ENCODE measurements at places on chromosomes 13 and 19. TPM values are rescaled to one million over a fixed set of nuclear protein-coding genes. Genes with fewer than 3 reads are reported as not detected.

GRCh38 chr13:19795956-19796355 lies 13.2 kb upstream of the PSPC1 start:
- peaks cover 2% of the 10 kb centered on the region for H3K4me1 ChIP-seq
- no peak overlapping the region for H3K4me3 ChIP-seq
- H3K27me3 ChIP-seq = no peaks in the 10 kb centered on the region
- DNase-seq = no peak
- no peaks in the 10 kb centered on the region for H3K36me3 ChIP-seq

DNA sequence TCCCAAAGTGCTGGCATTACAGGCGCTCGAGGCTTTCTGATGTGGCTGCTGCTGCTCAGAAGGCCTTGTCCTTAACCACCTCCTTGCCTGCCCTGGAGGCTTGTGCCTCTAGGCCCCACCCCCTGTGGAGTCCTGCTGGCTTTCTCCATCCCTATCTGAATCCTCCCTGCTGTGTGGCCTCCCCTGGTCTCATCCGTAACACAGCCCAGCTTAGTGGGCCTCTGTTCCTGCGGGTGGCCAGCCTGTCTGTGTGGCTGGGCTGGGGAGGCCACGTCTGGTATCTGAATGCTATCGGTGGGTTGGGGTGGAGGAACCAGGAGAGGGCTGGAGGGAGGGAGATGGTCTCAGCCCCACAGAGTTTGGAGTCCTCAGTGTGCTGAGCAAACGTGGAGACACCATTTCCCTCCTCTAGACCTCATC lies 4.7 kb downstream of the RPL28 start:
- H3K36me3 ChIP-seq = peaks cover 40% of the 10 kb centered on the region
- no peak overlapping the region for H3K4me3 ChIP-seq
- H3K4me1 ChIP-seq = peaks cover 4% of the 10 kb centered on the region
- no peaks in the 10 kb centered on the region for H3K27me3 ChIP-seq

DNA sequence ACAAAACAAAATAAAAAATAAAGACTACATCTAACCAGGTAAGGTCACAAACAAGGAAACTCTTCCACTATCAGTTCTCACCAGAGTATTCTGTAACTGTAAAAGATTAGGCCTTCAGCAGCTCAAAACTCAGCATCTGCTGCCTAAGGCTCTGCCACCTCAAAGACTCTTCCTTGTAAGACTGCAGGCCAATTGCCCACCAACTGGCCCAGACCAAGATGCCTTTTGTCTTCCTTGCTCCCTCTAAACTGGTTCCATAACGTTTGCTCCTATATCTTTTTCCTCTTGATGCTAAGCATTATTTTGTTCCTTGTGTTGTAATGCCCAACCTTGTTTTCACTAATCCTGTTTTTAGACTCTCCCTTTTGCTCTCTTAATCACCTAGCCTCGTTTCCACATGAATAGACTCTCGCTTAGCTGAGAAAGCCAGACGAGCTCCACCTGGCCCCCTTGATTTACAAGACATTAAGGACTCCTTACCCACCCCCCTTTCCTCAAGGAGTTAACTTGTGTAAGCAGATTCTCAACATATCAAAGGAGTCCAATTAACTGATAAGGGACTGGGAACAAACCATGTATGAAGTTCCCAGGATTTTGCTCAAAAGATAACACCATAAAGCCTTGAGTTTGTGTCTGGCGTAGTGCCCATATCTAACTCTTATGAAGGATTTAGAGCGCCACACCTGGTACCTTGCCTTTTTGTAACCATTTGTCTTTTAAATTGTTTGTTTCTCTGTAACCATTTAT lies 1.5 kb downstream of the ZNF814 start:
- peaks cover 43% of the 10 kb centered on the region for H3K36me3 ChIP-seq
- 0 out of 2 replicates have a peak, but pooled peaks cover 3% of the 10 kb centered on the region for H3K4me1 ChIP-seq
- peak overlapping the region; percentile 95 for H3K4me3 ChIP-seq

DNA sequence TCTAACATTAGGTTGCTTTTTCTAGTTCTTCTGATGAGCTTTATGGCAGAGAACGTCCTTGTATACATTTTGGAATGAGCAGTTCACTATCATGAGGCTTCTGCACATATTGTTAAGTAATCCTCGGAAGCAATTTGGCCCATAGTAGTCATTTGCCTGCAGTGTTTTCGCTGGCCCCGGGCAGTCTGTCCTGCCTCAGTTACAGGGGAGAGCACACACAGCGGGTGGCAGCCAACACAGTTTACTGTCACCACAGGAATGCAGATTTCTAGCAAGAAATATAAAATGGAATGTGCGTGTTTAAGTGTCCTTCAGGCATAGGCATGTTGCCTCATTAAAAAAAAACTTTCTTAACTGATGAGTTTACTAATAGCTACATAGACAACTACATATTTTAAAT lies 71.5 kb upstream of the GJB6 start:
- H3K36me3 ChIP-seq = no peaks in the 10 kb centered on the region
- no peaks in the 10 kb centered on the region for H3K27me3 ChIP-seq
- H3K27ac ChIP-seq = no peak overlapping the region
- no peaks in the 10 kb centered on the region for H3K4me1 ChIP-seq
- no peak overlapping the region for H3K4me3 ChIP-seq

- DNase-seq = no peak
- H3K4me1 ChIP-seq = no peaks in the 10 kb centered on the region
- H3K4me3 ChIP-seq = no peak overlapping the region
- no peaks in the 10 kb centered on the region for H3K36me3 ChIP-seq
Observed at GRCh38 chr13:45718992-45719391, 16.9 kb downstream of the CBY2 start.

DNA sequence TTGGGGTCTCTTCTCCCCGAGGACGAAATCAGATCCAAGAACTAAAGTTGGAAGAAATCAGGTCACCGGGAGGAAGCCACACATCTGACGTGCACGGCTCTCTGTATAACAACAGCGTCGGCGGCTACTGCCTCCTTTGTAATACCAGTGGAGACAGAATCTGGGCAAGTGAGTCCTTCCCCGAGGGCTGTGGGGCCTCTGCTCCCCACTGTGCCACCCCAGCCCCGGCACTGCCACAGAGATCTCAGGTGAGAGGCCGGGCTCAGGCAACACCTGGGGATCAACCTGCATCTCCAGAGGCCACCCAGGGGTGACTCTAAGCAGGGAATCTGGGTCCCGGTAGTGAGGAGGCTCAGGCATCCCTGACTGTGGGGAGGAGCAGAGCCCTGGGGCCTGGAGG lies 33.7 kb upstream of the C13orf46 start:
- no peaks in the 10 kb centered on the region for H3K27me3 ChIP-seq
- no peak overlapping the region for H3K4me3 ChIP-seq
- no peak overlapping the region for H3K27ac ChIP-seq
- H3K4me1 ChIP-seq = no peaks in the 10 kb centered on the region
- DNase-seq = no peak

DNA sequence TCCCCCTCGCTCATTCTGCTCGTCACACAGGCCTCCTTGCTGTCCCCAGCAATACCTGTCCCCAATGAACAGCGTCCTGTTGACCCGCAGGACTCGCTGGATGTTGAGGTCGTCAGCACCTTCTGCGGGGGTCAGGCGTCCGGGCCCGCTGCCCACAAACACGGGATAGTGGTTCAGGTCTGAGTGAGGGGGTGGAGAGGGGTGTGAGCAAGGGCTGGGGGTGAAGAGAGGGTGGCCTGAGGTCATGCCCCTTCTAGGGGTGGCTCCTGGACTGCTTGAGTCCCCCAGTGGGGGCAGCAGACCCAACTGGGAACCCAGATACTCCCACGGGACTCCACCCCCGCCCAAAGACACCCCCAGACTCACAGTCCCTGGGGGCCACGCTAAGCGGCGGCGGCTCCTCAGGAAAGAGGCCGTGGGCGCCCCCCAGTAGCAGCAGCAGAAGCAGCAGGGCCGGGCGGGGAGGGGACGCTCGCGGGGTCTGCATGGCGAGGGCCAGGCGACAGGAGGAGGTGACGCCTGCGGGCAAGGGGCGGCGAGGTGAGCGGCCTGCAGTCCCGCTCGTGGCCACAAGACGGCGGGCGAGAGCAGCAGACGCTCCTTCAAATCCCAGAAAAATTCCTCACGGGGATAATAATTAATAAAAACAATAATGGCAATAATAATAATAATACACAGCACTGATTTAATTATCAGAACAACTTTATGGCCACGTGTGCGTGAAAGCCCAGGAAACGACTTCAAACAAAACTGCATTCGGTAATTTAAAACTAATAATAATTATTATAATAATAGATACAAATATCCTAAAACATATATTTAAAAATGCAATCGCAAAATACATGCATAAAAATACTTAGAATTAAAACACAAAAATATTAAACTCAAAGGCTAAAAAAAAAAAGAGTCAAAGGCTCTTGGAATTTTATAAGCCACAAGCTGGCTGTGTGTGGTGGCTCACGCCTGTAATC lies 1.2 kb downstream of the SEMA6B start:
- H3K4me3 ChIP-seq = no peak overlapping the region
- no peaks in the 10 kb centered on the region for H3K27me3 ChIP-seq
- H3K4me1 ChIP-seq = no peaks in the 10 kb centered on the region
- peak; percentile 71 for DNase-seq
- no peak overlapping the region for H3K27ac ChIP-seq
- peaks cover 29% of the 10 kb centered on the region for H3K36me3 ChIP-seq

DNA sequence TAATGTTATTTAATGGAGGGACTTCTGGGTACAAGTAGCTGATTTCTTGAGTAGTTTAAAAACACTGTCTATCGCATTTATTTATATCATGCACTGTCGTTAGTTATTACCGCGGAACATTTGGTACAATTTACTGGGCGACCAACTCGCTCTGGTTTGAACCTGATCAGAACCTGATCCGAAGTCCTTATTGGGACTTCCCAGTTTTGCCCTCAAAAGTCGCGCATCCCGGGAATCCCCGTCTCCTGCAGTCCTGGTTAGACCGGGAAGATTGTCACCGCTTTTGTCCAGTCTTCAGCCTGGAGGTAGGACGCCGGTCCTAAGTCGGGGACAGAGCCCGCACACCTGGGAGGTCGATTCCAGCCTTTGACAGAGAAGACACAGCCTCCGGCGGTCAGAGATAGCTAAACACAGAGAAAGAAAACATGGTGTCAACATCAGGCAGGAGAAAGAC lies 694 bp downstream of the CLN5 start:
- peak overlapping the region; percentile 99 for H3K4me3 ChIP-seq
- no peak for DNase-seq
- peaks cover 14% of the 10 kb centered on the region for H3K36me3 ChIP-seq
- peak overlapping the region; percentile 30 for H3K27ac ChIP-seq
- H3K4me1 ChIP-seq = no peaks in the 10 kb centered on the region

DNA sequence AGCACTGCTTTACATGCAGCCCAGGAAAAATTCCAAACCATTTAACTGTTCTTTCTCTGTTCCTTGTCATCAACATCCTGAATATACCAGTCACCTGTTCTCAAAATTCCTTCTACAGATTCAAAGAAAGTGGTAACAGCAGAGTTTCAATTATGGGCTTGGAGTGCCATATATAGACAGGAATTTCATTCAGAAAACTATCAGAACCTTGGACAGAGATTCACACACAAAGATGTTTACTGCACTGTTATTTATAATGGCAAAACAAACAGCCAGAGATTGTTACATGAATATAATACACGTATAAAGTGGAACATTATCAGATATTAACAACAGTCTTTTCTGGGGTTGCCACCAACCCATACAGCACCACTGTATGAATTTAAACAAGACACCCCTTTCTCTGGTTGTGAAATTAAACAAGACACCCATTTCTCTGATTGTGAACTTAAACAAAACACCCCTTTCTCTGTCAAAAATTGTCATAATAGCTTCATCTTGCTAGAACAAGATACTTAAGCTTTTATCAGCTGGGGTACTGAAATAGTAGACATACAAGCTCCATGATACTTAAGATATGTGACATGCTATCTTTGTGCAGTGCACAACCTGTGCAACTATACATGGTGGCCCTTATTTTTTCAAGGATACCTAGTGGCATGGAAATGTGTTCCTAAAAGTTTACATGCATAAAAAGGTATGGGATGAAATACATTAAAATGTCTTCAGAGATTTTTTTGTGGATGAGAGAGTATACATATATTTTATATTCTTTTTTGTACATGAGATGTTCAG lies 12.6 kb downstream of the CACNA1A start:
- peaks cover 2% of the 10 kb centered on the region for H3K4me1 ChIP-seq
- H3K27me3 ChIP-seq = no peaks in the 10 kb centered on the region
- peaks cover 10% of the 10 kb centered on the region for H3K36me3 ChIP-seq

DNA sequence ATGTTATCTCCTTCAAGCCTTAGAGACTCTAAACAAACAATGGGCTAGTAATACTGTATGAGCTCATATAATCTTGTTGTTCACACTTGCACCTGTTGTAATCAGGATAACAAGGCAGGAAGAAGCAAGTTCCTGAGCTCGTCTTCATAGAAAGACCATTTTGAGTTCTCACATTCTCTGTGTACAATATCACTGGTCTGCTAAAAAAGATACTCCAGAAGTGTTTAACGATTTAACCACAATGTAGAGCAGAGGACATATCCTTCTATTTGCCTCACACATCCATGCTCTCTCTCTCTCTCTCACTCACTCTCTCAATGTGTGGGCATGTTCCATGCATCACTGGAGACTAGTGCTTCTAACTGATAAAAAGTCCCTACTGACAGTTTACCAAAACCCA lies 122.9 kb downstream of the MIPEP start:
- H3K27ac ChIP-seq = no peak overlapping the region
- no peaks in the 10 kb centered on the region for H3K4me1 ChIP-seq
- no peak for DNase-seq
- H3K4me3 ChIP-seq = no peak overlapping the region

DNA sequence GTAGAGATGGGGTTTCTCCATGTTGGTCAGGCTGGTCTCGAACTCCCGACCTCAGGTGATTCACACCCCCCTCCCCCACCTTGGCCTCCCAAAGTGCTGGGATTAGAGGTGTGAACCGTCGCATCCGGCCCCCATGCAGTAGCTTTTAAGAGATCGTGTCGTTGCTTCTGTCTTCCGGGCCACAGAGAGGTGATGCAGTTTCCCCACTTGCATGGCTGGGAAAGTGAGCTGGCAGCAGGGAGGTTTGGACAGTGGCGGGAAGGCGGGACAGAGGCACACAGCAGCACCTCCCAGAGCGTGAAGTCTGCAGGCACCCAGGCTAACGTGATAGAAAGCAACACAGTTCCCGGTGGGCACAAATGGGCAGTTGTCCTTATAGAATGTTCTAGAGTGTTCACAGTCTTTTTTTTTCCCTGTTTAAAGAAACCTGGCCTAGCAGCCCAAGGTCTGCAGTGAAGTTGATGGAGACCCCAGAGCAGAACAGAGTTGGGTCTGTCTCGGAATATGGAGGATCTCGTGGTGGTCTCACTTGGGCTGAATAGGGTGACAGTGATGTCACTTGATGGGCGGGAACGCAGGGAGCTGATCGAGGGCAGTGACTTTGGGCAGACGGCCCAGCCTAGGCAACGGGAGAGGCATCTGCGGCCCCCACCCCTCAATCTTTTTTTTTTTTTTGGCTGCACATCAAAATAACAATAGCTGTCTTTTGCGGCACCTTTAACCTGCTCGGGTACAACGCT lies 4.9 kb downstream of the UHRF1 start:
- no peak for DNase-seq
- no peaks in the 10 kb centered on the region for H3K27me3 ChIP-seq
- no peaks in the 10 kb centered on the region for H3K4me1 ChIP-seq

PTH2 gene
- 0.96 TPM for total RNA-seq

ADAMTSL5 gene
- total RNA-seq = 1.4 TPM

ZNF285 gene
- 3.9 TPM for total RNA-seq

ACP7 gene
- 0.15 TPM for total RNA-seq
